ENCODE measurements at places on chromosomes 5 and 9.

- no peak for DNase-seq
Measured at GRCh38 chr9:95079461-95079860, 238.0 kb downstream of the FANCC start.

DNA sequence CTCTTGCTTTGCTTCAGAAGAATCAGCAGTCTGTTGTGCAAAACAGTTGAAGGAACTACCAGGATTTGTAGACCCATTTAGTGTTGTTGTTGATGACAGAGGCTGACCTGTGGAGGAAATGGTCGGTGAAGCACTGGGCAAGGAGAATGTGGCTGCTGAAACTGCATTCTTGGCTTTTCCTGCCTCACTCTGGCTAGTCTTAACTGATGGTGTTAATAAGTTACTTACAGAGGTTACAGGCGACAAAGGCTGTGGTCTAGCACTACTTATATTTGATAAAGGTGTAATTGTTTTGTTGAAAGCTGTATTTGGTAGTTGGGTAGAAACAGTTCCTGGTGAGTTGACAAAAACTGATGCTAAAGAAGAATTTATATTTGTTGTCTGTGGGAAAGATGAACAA lies 31.5 kb downstream of the MLANA start:
- DNase-seq, result no peak

GRCh38 chr5:168366116-168366515 lies 74.7 kb downstream of the WWC1 start:
- no peak for DNase-seq

- DNase-seq, result no peak
Measured at GRCh38 chr5:55600497-55601203, 65.9 kb upstream of the PLPP1 start.

DNA sequence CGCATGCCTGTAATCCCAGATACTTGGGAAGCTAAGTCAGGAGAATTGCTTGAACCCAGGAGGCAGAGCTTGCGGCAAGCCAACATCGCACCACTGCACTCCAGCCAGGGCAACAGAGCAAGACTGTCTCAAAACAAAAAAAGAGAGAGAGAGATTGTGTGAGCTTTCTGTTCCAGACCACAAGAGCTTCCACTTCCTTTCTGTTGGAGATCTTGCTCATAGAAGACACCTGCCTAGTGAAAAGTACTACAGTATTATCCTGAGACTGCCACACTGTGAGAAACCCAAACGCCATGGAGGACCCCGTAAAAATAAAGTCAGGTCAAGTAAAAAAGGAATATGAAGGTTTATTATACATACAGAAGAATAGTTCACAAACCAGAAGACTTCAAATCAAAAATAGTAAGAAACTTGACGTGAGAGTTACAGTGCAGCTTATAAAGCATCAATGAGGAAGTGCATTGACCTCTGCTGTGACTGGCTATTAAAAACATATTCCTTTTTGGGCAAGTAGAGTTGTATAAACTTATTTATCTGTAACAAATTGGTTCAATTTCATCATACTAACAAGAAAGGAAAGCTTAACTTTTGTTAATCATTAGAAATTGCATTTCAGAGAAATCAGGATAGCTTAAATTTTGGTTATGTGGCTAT lies 4.3 kb upstream of the EMB start:
- no peak for DNase-seq

DNA sequence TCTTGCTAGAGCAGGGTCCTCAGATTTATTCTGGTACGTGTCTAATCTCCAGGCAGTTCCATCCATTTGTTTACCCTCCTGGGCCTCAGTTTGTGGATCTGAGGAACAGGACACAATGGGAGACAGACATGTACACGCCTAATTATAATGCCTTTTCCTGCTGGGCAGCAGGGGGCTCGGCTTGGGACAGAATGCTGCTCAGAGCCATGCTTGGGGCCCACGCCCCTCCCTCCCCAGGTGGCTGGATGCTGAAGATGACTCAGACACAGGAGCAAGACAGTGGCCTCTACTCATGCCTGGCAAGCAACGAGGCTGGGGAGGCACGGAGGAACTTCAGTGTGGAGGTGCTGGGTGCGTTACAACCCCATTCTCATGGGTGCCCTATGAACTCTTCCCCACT lies 72.7 kb upstream of the ASS1 start:
- DNase-seq, result no peak

DNA sequence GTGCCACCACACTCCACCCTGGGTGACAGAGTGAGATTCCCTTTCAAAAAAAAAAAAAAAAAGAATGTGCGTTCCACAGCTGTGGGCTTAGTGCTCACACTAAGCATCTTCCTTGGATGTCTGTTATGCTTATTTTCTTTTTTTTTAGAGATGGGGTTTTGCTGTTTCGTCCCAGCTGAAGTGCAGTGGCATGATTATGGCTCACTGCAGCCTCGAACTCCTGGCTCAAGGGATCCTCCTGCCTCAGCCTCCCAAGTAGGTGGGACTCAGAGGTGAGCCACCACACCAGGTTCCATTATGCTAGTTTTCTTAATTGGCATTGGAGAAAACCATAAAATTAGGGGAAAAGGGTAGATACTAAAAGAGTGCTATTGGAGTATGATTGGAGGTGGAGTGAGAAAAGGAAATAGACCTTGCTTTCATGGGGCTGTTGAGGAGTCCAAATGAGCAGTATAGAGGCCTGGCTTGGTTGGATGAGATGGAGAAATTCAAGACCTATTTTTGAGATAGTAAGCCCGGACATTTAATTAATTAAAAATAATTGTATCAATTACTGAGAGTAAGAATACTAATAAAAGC lies 978 bp upstream of the BRD3OS start:
- DNase-seq, result no peak

GRCh38 chr9:99818500-99818899 lies 3.2 kb upstream of the NR4A3 start:
- DNase-seq, result no peak
